Activated CD4-positive, alpha-beta T cell treated with anti-CD3 and anti-CD28 coated beads, Interleukin-2, amount 10 ng/mL, durations not matched to agents 7 days and 5 days (primary cell): ENCODE measurements at places on chromosomes 5 and 9. TPM values are rescaled to one million over a fixed set of nuclear protein-coding genes. Genes with fewer than 3 reads are reported as not detected.

Gene PSMD5
- 35.3 TPM for total RNA-seq

DNA sequence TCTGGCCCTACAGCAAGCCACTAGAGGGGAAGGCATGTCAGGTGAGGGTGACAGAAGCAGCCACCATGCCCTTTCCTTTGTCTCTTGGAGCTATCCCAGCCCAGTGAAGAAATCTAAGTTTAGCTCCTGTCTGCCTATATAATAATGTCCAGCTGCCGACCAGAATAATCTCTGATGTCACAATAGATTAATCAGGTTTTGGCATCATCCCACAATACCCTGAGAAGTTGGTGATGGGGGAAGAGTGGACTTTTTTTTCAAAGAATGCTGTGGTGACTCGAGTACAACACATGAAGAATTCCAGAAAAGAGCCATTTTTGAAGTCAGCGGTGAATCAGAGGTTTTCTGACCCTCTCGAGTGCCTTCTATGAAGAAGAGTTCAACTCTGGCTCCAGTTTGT is 1.7 kb upstream of the TSLP start:
- DNase-seq: no peak

Gene PSAT1
- total RNA-seq: 71.3 TPM

- peak; percentile 16 for DNase-seq
Measured at GRCh38 chr5:128197896-128198522, 114.4 kb downstream of the SLC12A2 start.

GRCh38 chr5:39352951-39353350 is 11.3 kb downstream of the C9 start:
- DNase-seq: no peak

- no peak for DNase-seq
Measured at GRCh38 chr5:115949096-115949495, 13.2 kb upstream of the LVRN start.

DNA sequence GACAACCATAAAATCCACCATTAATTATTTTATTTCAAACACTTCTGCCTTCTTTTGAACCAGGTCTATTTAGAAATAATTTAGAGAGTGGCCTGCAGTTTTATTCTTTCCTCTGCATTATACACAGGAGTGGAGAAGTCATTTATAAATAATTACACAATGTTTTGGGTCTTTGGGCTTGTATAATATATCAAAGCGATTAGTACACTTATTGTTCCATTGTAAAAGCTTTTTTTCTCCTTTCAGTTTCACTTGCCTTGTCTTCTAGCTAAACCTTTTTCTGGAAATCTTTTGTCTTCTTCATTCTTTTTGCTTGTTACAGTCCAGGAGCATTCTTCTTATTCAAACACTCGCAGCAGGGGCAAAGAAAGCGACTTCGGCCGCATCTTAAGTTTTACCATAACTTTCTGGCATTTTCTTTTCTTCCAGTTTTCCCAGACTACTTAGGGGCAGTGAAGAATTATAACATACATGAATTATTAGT is 7.3 kb upstream of the NEUROG1 start:
- no peak for DNase-seq

Gene PTAR1
- total RNA-seq: 55.6 TPM

GRCh38 chr5:179936976-179937681 is 29.4 kb upstream of the TBC1D9B start:
- no peak for DNase-seq

Gene PCDHA2
- not detected for total RNA-seq

DNA sequence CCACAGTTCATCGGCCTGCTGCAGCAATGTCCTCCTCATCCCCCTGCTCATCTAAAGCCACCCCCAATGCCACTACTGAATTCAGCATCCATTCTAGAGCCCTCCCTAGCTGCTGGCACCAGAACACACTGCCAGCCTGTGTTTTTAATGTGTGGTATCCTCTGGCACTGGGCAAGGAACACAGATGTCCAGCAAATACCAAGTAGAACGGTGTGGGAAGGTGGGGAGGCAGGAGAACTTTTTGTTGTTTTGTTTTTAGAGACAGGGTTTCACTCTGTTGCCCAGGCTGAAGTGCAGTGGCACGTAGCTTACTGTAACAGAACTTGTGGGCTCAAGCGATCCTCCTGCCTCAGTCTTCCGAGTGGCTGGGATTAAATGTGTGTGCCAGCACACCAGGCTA is 4.7 kb downstream of the HDHD3 start:
- DNase-seq: no peak
